ENCODE measurements at places on chromosomes 16 and 17. TPM values are rescaled to one million over a fixed set of nuclear protein-coding genes. Genes with fewer than 3 reads are reported as not detected.

The KRT28 gene
- not detected for total RNA-seq

DNA sequence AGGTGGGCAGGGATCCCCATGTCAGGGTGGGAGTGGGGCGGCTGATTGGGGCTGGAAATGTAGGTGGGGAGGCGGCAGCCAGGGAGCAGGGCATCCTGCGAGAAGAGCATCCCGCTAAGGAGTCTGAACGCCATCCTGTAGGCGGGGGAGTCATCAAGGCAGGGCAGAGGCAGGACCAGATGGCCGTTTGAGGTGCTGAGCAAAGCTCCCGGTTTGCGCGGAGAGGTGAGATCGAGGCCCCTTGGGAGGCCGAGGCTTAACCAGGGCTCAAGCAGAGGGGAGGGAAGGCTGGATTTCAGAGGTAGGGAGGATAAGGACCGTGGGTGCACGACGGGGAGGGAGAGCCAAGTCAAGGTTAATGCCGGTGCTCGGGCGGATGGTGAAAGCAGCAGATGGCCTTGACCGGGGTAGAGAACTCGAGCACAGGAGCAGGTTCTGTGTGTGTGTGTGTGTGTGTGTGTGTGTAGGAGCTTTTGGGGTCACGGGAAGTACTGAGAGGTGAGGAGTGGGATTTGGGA is 472 bp upstream of the NME2 start:
- no peak for DNase-seq

DNA sequence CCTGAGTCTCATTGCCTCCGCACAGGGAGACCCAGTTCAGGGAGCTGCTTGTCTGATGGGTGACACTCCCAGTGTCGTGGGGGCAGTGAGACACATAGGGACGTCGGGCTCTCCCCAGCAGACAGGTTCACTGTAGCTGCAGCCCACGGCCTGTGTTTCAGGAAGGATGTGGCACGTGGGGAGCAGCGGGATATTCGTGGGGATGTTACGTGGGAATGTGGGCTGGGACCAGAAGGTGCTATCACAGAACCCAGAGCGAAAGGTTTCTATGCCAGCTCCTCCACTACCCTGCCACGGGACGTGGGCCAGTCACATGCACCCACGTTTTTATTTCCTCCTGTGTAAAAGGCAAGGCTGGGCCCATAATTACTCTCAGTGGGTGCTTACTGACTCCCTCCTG is 16.3 kb downstream of the CACNA1G start:
- no peak for DNase-seq

DNA sequence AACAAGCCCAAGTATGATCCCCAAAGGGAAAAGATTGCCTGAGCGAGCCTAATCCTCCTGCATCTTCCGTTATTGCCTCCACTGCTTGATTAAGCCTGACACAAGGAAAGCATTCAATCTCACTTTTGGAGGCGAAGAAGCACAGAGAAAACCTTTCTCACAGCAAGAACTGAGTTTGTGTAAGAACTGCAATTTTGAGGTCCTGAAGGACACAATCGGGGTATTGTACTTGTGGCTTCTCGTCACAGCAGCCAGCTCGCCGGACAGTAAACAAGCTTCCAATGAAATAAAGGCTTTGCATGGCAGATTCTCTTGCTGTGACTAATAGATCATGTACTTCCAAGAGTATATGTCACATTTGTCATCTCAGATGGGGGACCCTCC is 18.7 kb upstream of the FOXF1 start:
- no peak for DNase-seq

DNA sequence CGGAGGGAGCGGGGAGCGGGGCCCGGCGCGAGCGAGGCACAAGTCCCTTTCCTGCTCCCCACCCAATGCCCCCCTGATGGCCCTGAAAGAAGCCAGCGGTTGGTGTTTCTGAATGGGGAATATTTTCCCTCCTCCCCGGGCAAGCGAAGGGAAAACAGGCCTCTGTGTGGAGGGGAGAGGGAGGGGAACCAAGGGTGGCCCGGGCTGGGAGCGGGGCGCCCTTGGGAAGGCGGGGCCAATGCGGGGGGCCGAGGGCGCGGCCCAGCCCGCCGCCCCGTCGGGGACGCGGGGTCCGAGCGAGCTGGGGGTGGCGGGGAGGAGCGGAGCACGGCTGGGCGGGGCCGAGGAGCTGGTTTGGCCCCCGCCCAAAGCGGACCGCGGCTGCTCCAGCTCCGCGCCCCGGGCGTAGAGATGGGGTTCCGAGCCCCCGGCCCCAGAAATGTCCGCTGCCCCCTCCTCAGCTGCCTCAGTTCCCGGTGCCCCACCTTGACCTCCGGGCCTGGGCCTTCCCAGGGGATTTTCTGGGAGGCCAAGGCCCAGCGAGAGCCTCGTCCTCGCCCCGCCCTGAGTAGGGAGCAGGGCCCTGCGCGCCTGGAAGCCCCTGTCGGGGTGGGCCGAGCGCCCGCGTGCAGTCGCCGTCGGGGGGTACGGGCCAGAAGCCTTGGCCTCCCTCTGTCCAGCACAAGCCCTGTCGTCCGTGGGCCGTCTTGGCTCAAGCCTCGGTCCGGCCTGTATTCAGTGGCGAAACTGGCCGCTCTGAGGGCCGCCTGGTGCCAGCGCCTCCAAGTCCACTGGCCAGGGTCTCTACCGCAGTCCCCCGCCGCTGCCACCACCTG is 3.9 kb upstream of the HEXIM1 start:
- no peak for DNase-seq

The GOSR1 gene
- 17.1 TPM for total RNA-seq

The CHRNE gene
- total RNA-seq: 0.90 TPM

The CDH3 gene
- total RNA-seq: under 0.01 TPM
